Lower lobe of right lung (tissue), 2 donors: ENCODE measurements at places on chromosomes 13 and 19. TPM values are rescaled to one million over a fixed set of nuclear protein-coding genes. Genes with fewer than 3 reads are reported as not detected.

DNA sequence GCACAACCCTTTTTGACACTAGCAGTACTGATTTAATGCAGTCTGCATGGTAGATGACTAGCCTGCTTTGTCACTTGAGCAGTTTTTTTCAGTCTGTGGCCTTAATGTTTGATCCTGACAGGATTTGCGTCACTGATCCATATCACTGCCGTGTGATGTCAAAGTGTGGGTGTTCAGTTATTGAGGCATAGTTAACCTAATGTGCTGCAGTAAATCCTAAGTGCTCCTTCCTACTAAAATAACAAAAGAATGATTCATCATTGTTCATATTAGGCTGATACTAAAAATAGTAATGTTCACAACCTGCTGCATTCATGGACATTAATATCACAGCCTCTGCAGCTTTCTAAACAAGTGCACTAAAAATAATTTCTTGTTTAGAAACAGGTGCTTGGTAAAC lies 121.9 kb upstream of the MLNR start:
- H3K36me3 ChIP-seq, result no peaks in the 10 kb centered on the region
- H3K4me1 ChIP-seq, result peaks cover 25% of the 10 kb centered on the region
- no peaks in the 10 kb centered on the region for H3K27me3 ChIP-seq

Gene PLK5
- total RNA-seq, result not detected

- DNase-seq, result peak; percentile 77
- peak overlapping the region; percentile 51 for H3K4me3 ChIP-seq
- no peak overlapping the region for H3K27ac ChIP-seq
- H3K4me1 ChIP-seq, result peaks cover 9% of the 10 kb centered on the region
- H3K27me3 ChIP-seq, result peaks cover 27% of the 10 kb centered on the region
Observed at GRCh38 chr19:42386974-42387707, 3.0 kb downstream of the CNFN start.

Gene LILRA5
- total RNA-seq, result 21.9 TPM

- no peaks in the 10 kb centered on the region for H3K4me1 ChIP-seq
- no peak for DNase-seq
- H3K27ac ChIP-seq, result no peak overlapping the region
- no peaks in the 10 kb centered on the region for H3K27me3 ChIP-seq
Observed at GRCh38 chr13:44410328-44410859, 36.8 kb downstream of the SERP2 start.

GRCh38 chr19:611481-611868 lies 21.8 kb downstream of the HCN2 start:
- H3K27ac ChIP-seq, result peak overlapping the region; percentile 75
- peaks cover 4% of the 10 kb centered on the region for H3K27me3 ChIP-seq
- H3K4me3 ChIP-seq, result peak overlapping the region; percentile 43
- DNase-seq, result no peak
- peaks cover 35% of the 10 kb centered on the region for H3K4me1 ChIP-seq

DNA sequence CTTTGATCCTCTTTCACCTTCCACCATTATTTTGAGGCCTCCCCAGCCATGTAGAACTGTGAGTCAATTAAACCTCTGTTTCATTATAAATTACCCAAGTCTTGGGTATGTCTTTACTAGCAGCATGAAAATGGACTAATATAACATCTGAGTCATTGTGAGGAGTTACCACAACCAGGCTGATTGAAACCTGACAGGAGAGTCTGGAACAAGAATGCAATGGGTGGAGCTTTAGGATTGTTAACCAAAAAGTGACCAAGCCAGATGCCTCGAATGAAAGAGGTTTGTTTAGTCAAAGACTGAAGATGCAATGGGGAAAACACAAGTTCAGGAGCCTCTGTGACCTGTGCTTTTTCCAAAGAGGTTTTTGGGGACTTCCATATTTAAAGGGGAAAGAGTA lies 659.0 kb downstream of the SLITRK6 start:
- H3K36me3 ChIP-seq, result no peaks in the 10 kb centered on the region
- no peak overlapping the region for H3K27ac ChIP-seq
- DNase-seq, result no peak
- H3K4me3 ChIP-seq, result no peak overlapping the region
- H3K27me3 ChIP-seq, result no peaks in the 10 kb centered on the region

GRCh38 chr13:51804295-51805172 lies 571 bp upstream of the DHRS12 start:
- H3K4me3 ChIP-seq, result peak overlapping the region; percentile 67
- no peak for DNase-seq
- peaks cover 33% of the 10 kb centered on the region for H3K4me1 ChIP-seq

Gene RABAC1
- 132 TPM for total RNA-seq

GRCh38 chr19:17703824-17704463 lies 15.3 kb upstream of the MAP1S start:
- no peaks in the 10 kb centered on the region for H3K4me1 ChIP-seq
- no peaks in the 10 kb centered on the region for H3K36me3 ChIP-seq
- H3K4me3 ChIP-seq, result no peak overlapping the region
- peak; percentile 68 for DNase-seq
- no peaks in the 10 kb centered on the region for H3K27me3 ChIP-seq

DNA sequence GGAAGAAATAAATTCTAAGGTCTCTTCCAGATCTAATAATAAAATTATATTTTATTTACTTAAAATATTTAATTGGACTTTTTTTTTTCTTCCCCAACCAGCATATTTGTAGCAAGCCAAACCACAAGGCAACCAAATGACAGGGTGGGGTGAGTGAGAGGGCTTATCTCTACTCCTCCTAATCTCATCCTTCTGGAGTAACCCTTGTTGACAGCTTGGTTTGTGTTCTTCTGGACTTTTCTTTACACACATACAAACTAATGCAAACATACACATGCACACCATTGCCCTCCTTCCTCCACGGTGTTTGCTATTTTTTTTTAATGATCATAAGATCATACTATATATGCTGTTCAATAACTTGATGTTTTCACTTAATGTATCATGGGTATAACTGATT lies 383.1 kb downstream of the DLEU7 start:
- no peaks in the 10 kb centered on the region for H3K4me1 ChIP-seq
- no peak overlapping the region for H3K27ac ChIP-seq
- no peak for DNase-seq
- H3K4me3 ChIP-seq, result no peak overlapping the region
